ENCODE measurements at places on chromosomes 3 and 15. TPM values are rescaled to one million over a fixed set of nuclear protein-coding genes. Genes with fewer than 3 reads are reported as not detected.

DNA sequence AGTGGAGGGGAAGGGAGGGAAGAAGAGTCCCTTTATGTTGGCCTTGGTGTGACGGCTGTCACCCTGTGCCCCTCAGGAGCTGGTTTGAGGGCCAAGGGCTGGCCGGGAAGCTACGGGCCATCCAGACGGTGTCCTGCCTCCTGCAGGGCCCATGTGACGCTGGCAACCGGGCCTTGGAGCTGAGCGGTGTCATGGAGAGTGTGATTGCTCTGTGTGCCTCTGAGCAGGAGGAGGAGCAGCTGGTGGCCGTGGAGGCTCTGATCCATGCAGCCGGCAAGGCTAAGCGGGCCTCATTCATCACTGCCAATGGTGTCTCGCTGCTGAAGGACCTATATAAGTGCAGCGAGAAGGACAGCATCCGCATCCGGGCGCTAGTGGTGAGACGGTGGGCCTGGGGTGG, 8.1 kb upstream of the RCCD1 start:
- DNase-seq: peak; percentile 89

DNA sequence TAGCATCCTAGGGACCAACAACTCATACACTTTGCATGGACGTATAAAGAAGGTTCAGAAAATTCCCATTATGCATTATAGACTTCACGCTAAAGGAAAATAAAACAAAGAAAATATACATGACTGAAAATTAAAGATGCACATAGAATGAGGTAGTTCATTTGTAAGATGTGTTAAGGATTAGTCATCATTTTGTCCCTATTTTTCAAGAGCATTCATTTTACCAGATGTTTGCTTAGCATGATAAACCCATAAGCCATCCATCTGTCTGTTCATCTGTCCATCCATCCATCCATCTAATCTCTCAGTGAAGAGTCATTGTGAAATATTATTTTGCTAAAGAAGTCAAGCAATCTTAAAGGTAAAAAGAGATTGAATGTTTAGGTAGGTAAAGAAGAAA, 80.3 kb downstream of the TFG start:
- DNase-seq: no peak

GRCh38 chr3:46673151-46674030, 20.1 kb downstream of the ALS2CL start:
- no peak for DNase-seq

- no peak for DNase-seq
Measured at GRCh38 chr3:81463781-81464180, 297.7 kb downstream of the GBE1 start.

- DNase-seq: no peak
Measured at GRCh38 chr3:152096280-152096906, 172.3 kb upstream of the MBNL1 start.

DNA sequence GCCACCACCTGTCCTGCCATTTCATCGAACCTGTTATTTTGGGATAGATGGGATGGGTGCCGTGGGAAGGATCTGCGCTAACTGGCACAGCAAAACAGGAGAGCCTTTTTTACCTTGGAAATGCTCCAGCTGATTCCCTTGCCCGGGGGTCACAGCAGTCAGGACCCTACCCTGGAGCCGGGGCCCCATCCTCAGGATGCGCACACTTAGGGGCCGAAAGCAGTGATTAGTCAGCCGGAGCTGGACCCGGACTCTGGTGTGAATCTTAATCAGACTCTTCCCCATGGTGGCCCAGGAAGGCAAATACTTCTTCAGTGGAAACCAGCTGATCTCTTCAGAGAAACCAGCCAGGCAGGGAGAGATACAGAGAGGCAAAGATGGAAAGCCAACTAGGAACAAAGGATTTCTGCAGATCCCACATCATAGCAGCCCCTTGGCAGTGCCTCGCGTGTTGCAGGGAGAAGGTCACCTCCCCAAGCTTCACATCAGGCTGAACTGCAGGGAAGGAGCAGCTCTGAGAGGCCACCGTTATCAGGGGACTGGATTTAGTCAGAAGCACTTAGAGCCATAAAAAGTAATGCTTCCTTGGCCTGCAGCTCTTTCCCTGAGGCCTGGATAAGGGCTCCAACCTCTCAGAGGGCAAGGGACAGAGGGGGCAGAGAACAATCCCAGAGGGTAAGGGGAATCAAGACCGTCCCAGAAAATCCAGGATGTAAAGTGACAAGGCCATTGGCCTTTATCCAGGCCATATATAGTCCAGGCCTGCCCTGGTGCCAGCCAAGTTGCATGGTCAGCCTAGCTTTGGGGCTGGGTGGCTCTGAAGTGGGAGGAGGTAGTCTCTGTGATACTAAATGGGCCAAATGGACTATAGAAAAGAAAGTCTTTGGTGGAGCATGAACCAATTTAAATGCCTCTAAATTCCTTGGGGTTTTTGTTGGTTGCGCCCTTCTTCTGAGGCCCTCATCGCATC, 52.9 kb downstream of the WDR76 start:
- DNase-seq: no peak

DNA sequence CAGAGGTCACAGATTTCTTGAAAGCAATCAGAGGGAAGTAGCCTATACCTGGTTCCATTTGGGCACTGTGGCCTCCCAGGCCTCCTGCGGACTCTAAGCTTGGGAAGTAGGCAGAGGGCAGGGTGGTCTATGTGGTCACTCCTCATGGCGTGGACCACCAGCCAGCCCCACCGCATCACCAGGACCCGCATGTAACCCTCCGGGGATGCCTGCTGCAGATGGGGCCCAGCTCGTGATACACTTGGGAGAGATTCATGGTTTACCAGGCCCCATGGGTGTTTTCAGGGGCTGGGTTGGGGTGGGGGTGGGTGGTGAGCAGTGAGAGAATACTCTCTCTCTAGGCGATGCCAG, 123.7 kb downstream of the ASB7 start:
- no peak for DNase-seq

DNA sequence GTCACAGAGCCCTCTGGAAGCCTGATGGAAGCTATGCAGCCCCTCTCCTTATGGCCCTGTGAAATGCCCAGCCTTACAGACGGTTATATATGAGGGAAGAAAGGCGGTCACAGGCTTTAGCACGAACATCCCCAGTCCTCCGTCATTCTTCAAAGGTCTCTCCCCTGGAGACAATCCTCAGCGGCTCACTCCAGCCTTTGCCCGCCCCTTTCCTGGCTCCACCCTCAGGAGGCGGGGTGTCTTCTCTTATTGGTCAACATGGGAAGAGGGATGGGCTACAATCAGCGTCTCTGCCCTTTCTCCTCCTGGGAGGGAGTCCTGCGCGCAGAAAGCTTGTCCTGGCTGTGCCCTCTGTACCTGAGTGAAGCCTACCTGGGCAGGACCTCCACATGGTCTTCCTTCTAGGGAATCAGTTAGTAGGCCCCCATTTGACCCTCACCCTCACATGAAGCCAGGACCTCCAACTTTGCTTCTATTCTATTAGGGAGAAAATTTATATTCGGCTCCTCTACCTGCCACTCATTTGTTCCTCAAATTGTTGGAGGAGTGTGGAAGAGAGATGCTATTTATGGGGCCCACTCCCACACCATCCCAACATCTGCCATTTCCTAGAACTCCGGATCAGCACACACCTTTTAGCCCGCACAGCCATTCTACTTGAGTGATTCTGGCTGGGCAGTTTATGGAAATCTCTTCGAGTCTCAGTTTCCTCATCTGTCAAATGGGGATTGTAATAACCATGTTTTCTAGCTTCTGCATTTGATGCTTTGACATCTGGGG, 112.9 kb upstream of the SLC6A11 start:
- DNase-seq: peak; percentile 93

- no peak for DNase-seq
Measured at GRCh38 chr15:68618394-68618793, 39.6 kb downstream of the CORO2B start.

GRCh38 chr3:100274361-100274760, 13.6 kb downstream of the TBC1D23 start:
- DNase-seq: no peak

- no peak for DNase-seq
Measured at GRCh38 chr3:45992133-45992729, 3.4 kb downstream of the FYCO1 start.

GRCh38 chr15:77773903-77774302, 141.2 kb upstream of the LINGO1 start:
- DNase-seq: no peak

DNA sequence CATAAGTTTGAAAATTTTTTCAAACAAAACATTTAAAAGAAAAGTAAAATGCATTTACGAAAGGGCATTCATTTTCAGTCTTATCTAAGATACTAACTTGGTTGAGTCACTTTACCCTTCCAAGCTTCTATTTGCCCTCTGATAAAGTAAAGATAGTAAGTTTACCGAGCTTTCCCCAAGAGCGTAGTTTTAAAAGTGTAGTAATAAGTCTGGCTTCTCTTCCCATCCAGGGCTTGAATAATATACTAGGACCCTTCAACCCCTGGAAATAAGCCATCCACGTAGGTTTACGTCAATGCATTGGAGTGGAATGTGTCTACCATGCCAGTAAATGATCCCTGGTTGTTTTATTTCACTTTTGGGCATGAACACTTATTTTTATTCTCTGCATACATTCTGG, 608.3 kb downstream of the NTRK3 start:
- DNase-seq: no peak

GRCh38 chr3:108126348-108126747, 35.5 kb upstream of the CD47 start:
- no peak for DNase-seq

DNA sequence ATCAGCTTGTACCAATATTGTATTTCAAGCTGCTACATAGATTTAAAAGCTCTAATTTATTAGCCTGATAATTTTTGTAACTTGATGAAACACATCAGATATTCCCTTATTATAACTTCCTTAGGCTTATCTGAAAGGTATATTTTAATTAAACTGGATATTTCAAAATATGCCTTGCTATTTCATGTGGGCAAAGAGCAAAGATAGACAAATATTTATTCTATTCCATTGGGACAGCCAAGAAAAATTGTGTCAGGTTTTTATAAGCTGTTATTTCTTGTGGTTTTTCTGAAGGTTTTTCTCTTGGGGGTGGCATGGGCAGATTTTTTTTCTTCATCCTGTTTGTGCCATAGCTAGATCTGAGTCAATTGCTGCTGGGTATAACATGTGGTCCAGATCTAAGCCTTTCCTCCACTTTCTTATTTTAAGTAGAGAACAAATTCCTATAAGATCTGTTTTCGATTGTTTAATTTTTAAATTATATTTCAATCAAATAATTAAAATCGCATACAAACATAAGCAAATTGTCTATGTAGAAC, 249.5 kb downstream of the NAALADL2 start:
- DNase-seq: no peak

DNA sequence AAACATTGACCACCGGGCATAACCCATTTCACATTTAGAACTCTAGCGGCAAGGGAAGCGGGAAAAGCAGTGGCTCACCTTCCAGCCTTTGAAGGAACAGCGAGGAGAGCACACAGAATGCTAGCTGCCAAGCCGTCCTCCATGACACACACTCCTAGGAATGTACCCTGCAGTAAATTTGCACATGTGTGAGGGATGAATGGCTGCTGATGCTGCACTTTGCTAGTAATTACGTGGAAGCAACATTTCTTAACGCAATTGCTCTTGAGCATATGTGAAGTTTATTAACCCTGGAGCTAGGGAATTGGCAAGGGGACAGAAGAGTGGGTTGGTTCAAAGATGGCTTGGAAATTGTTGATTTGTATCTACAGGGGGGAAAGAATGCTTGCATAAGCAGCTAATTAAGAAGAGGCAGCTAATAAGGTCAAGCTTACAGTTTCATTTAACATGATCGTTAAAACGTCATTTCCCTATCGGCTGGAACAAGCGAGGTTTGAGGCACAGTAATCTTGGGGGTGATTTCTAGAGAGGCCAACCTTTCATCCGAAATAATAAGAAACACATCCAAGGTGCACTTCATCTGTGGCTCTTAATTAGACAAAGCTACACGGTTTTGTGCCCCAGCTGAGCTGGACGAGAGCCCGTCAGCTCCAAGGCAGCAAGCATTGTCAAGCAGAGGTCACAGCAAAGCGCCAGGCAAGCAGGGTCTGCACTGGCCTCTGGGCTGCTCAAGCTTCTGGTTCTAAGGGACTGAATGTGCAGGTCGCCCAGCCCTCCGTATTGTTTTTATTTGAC, 123.4 kb downstream of the CHSY1 start:
- no peak for DNase-seq

GRCh38 chr3:195441051-195441450, 1.8 kb downstream of the ACAP2 start:
- no peak for DNase-seq

The FBXL2 gene
- 62.3 TPM for total RNA-seq

The ARPIN gene
- 16.3 TPM for total RNA-seq

The BBX gene
- total RNA-seq: 52.5 TPM

The HTR3E gene
- total RNA-seq: not detected

The ZNF280D gene
- total RNA-seq: 108 TPM

The C3orf38 gene
- total RNA-seq: 46.1 TPM
